ENCODE measurements at places on chromosomes 7 and 10.

DNA sequence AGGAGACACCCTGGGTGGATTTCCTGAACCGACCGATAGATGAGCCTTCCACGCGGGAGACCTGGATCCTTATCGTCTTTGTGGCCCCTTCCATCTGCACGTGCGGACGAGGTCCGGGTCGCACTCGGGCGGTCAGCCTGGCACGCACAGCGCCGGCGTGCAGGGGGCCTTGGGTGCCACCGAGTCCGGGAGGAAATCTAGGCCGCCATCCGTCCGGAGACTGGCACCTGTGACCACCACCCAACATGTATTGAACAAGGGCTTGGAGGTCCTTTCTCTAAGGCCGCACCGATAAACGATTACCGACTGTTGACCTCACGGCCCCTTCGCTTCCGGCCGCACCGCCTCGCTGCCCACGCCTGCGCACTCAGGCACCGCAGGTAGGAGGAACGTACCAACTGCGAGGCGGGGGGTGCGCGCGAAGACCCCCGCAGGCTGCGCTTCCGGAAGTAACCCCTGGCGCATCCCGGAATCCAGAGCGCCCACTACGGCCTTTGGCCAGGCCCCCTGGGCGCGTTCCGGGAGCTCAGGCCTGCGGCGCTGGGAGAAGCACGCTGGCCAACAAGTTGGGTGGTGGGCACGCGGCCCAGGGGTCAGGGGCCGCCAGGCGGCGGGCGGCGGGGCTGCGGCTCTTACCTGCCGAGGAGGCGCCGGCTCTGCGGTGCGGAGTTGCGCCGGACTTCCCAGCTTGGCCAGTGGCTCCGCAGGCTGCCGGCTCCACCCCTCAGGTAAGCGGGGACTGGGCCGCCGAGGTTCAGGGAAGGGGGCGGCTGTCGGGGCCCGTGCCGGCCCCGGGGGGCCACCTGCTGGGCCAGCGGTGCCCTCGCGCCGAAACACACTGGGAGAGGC, at the start of the genes ACTR3C and LRRC61:
TSS of gene ACTR3C (minus strand) at position 713 of the 849 bp plus-strand sequence. CDS start 28,249 bp downstream, outside the sequence.
TSS of gene LRRC61 (plus strand) at position 523 of the 849 bp plus-strand sequence. CDS start 13,507 bp downstream, outside the sequence.
- peak; percentile 57 for DNase-seq

- DNase-seq, result no peak
Measured at GRCh38 chr7:117619681-117620080, 139.9 kb downstream of the CFTR start.

DNA sequence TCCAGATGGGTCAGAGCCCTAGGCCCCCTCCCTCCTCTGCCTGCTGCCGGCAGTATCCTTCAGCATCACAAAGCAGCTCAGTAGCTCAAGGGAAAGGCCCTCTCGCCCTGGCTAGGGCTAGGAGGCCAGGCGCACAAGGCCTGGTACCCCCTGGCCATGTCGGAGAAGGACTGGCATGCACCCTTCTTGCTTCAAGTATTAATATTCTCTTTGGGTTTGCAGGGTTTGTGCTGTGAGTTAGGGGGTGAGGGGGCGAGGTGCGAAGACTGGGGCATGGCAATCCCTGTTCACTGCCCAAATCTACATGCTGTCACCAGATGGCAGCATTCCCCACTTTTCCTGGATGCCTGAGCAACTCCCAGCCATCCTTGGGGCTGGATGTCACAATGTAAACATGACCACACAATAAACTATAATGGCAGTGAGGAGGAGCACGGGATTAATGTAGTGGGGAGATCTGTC, 105.2 kb downstream of the NEURL1 start:
- DNase-seq, result peak; percentile 54

- no peak for DNase-seq
Measured at GRCh38 chr10:133464582-133465031, 10.9 kb downstream of the SCART1 start.

- no peak for DNase-seq
Measured at GRCh38 chr7:101066141-101066832, 19.0 kb upstream of the TRIM56 start.

DNA sequence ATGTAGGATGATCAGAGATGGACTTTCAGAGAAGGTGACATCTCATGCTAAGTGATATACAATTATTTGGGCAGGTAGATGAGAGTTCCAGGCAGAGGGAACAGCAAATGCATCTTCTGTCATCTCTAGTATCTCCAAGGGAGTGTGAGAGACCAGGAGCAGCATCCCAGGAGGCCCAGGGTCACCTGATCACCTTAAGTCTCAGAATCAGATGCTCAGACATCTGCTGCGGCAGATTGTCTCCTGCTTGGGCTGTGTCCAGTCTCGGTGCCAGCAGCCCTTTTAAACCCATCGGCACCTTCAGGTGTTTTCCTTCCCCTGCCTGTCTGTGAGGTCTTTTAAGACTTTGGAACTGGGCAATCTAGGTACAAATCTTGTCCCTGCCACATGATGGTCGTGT, 690.6 kb downstream of the LRMDA start:
- DNase-seq, result no peak

- DNase-seq, result peak; percentile 24
Measured at GRCh38 chr10:114825513-114826253, 4.1 kb downstream of the FHIP2A start.

GRCh38 chr7:157054927-157055326, 44.5 kb upstream of the MNX1 start:
- DNase-seq, result no peak

DNA sequence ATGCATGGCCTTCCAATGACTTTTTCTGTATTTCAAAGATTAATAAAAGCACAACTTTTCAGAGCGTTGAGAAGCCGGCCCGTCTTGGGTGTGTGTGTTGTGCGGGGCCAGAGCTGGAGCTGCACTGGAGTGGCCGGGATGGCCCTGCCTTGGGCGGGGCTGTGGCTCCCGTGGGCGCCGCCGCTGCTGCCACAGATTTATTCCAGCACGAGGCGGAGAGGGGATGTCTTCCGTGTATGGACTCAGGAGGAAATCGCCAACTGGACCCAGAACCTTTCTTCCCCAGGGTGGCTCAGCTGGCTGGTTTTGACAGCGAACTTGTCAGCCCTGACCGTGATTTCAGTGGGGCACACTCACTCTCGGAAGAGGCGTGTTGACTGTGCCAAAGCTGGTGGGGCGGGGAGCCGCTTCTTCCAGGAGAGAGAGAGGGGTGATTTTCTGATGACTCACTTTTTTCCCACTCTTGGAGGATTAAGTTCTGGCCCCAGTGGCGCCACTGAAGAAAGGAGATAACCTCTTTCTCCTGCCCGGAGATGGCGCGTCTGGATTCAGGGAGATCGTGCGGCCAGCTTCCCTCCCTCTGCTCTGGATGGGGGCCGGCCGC, 72.4 kb downstream of the DNAJB6 start:
- no peak for DNase-seq

DNA sequence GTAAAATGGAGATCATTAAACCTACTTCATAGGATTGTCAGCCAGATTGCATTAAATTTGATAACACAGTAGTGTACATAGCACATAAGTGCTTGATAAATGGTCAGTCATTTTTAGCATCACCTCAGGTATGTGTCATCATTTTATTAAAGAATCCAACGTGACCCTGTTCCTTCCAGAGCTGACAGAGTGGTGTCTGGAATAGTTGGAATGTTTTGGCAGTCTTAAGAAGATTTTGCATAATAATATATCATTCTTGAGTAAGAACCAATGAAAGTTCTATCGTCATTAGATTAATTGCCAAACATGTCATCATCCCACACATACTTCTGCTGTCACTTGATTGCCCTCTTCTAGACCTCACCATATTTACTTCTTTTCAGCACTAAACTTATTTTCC, 451.4 kb upstream of the POM121L12 start:
- DNase-seq, result no peak

GRCh38 chr7:137670222-137671064, 176.3 kb downstream of the DGKI start:
- no peak for DNase-seq

DNA sequence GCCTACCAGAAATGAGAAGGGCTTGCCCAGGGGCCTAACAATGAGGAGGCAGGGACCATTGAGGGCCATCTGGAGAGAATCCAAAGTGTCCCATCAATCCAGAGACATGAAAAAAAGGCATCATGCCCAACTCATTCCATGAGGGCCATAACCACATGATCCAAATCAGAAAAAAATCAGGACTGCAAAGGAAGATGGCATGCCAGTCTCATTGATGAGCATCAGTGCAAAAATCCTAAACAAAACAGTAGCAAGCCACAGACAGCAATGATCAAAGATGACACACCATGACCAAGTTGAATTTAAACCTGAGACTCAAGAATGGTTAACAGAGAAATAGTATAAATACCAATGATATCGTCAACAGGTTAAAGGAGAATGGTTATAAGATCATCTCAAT, 7.0 kb upstream of the CYP3A4 start:
- DNase-seq, result no peak

All from GM19239 (cell line).